ENCODE measurements at places on chromosomes 2 and 18.

- no peak for DNase-seq
Observed at GRCh38 chr18:57789759-57790158, 13.4 kb downstream of the ATP8B1 start.

- DNase-seq = no peak
Observed at GRCh38 chr2:120993661-120994060, 258.0 kb downstream of the GLI2 start.

- no peak for DNase-seq
Observed at GRCh38 chr18:44130376-44130942, 550.2 kb upstream of the SETBP1 start.

- no peak for DNase-seq
Observed at GRCh38 chr2:148998165-148998830, 40.2 kb upstream of the LYPD6B start.

GRCh38 chr2:37865640-37866039, 59.4 kb upstream of the RMDN2 start:
- DNase-seq = no peak

DNA sequence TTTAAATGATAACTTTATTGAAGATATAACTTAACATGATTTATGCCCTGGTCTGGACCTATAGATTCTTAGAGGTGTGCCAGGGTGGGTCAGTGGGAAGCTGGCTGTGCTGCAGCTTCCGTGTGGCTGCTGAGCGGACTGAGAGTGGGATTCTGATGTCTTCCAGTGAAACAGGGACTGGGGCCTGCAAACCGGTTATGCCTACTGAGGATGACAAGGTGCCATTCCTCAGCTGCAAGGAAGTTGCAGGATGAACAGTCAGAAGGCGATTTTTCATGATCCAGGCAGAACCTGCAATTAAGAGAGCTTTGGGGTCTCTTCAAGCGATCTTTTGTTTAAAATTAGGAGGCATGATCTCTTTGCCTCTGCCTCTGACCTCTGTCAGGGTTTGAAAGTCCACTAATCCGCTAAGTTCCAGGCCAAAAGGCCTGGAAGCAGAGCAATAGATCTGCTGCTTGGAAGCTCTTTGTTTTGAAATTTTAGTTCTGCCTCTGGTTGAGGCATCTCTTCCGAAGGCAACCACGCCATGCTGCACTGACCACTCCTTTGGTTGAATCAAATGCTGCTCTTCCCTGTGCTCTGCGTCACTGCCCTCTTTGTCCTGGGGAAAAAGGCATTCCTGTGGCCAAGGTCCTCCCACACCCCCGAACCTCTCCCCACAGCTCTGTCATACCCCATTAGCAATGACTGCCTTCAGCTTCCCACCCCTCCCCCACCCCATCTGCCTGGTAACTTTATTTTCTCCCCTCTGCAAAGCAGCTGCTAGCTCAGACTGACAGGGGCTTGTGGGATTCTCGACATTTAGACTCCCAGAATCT, 2.0 kb downstream of the TMEM169 start:
- DNase-seq = no peak

GRCh38 chr2:21515903-21516302, 392.1 kb downstream of the TDRD15 start:
- no peak for DNase-seq

- DNase-seq = no peak
Observed at GRCh38 chr18:317618-318017, 49.8 kb upstream of the THOC1 start.

- no peak for DNase-seq
Observed at GRCh38 chr2:105788670-105789290, 44.1 kb downstream of the NCK2 start.

DNA sequence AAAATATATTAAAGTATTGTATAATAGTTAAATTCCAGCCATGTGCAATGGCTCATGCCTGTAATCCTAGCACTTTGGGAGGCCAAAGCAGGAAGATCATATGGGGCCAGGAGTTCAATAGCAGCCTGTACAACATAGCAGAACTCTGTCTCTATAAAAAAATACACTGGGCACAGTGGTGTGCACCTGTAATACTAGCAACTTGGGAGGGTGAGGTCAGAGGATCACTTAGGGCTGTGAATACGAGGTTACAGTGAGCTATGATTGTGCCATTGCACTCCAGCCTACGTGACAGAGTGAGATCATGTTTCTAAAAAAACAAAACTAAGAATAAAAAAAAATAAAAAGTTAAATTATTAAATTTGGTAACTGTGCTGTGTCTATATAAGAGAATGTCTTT, 36.1 kb downstream of the ZRANB3 start:
- DNase-seq = no peak

GRCh38 chr2:898319-898718, 52.3 kb upstream of the SNTG2 start:
- DNase-seq = no peak

Data from stimulated activated CD8-positive, alpha-beta memory T cell treated with anti-CD3 and anti-CD28 coated beads, Interleukin-7, amount 100 ng/mL, for 4 hours (primary cell).